Activated CD8-positive, alpha-beta memory T cell treated with anti-CD3 and anti-CD28 coated beads for 1 hour (primary cell): ENCODE measurements at places on chromosomes 3 and 15.

DNA sequence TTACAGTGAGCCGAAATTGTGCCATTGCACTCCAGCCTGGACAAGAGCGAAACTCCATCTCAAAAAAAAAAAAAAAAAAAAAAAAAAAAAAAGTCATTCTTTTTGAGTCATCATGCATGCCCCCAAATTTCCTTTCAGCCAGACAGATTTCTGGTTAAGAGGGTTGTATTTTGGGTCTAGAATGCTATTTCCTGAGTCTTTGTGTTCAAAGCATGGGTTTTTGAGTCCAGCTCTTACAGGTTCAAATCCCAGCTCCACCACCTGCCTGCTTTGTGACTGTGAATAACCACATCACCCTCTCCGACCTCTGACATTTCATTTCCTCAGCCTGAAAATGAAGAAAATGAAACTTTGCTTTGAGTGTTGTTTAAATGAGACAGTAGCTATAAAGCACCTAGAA lies 9.3 kb upstream of the C15orf61 start:
- DNase-seq = no peak

DNA sequence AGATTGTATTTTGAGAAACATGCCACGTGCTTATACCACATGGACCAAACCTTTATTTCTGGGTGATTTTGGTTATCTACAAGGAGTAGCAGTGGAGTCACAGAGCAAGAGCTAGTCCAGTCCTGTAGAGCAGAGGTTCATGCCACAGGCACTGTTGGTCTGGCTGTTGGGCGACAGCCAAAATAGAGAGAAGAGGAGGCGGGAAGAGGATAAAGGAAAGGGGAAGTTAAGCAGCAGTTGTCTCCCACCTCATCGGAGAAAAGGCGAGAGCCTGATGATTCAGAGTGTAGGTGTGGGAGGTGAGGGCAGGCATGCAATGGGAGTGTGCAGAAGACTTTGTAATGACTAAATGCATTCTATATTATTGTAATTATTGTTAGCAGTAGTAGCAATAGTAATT lies 237.5 kb upstream of the ROPN1 start:
- no peak for DNase-seq

DNA sequence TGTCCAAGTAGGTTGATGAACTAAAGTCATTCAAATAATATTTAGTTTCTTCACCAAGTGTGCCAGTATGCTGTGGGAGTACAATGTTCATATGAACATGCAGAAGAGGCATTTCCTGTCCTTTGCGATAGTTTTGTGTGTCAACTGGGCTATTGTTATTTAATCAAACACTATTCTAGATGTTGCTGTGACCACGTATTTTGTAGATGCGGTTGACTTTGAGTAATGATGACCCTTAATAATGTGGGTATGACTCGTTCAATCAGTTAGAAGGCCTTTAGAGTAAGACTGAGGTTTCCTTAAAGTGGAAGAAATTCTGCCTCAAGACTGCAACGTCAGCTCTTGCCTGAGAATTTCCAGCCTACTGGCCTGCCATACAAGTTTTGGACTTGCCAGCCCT lies 470.7 kb upstream of the CBLB start:
- DNase-seq = no peak

DNA sequence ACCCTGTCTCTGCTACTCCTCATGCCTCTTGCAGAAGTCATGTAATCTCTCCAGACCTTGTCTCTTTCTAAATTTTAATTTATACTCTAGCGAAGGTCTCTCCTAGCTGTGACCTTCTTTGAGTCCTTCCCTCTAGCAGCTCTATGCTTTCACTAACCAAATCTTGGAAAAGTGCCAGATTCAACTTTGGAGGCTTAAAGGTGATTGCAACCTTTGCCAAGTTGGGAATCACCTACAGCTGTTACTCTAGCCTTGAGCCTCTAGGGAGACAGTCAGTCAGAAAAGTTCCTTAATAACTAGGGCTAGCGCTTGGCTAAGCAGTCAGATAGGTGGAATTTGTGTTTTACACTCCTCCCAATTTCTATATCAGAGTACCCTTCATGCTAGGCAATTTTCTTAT lies 46.1 kb upstream of the ABI3BP start:
- no peak for DNase-seq

DNA sequence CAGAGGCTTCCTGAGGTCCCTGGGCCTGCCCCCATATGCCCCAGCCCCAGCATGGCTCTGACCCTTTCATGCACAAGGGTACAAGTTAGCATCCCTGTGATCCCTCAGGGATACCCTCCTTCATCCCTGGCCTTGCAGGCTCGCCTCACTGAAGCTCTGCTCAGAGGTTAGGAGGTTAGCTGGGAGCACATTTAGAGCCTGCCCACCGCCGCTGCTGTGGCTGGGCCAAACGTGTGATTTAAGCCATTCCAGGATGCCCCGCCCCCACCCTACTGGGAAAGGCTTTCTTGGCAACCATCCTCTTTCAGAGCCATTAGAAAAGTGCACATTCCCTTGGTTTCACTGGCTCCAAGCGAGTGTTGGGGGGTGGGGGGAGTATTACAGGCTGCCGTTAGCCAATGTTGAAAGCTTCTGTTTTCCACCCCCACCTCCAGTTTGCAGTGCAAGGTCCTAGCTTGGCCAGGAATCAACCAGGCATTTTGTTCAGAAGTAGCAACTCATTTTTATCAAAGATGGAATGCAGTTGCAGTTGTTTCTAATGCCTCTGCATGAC lies 6.3 kb upstream of the HES1 start:
- DNase-seq = no peak

DNA sequence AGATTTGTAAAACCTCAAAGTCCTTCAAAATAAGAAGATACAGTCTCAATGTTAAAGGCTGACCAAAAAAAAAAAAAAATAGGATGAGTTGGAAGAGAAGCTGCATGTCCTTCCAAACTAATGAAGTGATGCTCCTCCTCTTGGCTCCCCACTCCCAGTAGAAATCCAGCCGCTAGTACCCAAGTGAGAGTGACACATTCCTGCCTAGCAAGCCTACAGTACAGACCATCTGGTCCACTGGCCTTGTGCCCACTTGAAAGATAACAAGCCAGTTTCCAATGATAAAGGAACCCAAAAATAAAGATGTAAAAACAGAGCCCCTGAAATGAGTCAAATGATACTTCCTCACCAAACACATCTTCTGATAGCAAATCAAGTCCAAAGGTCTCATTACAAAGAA lies 258.7 kb upstream of the NSMCE3 start:
- DNase-seq = no peak

- no peak for DNase-seq
Observed at GRCh38 chr15:39530480-39531342, 50.2 kb upstream of the THBS1 start.

GRCh38 chr3:9781551-9781950 lies 10.7 kb downstream of the TADA3 start:
- DNase-seq = no peak

- DNase-seq = no peak
Observed at GRCh38 chr15:27238209-27238608, 267.2 kb downstream of the GABRG3 start.

DNA sequence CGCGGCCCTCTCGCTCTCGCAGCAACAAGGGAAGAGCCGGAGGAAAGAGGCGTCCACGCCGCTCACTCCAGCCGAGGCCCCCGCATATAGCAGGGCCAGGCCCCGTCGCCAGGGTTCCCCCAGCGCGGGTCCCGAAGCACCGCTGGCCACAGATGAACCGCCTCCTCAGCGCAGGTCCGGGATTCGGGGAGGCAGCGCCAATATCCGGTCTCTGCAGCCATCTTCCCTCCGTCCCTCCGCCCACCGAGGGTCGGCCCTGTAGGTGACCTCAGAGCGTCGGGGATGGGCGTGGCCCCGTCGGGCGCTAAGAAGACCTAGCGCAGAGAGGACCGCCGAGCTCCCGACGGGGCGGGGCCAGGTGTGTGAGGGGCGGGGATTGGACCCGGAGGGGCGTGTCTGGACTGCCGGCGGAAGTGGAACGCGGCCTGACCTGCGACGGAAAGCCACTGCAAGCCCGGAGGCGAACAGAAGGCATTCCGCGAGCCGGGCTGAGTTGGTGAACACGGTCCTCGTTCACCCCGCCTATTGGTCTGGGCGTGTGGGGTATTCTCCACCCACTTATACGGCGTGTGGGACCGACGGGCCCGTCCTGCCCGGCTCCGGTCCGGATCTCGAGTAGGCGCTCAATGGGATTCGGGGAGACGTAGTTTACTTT lies 26.8 kb upstream of the MTHFS start:
- DNase-seq = peak; percentile 97

- no peak for DNase-seq
Observed at GRCh38 chr3:73364517-73364916, 260.2 kb downstream of the PDZRN3 start.

DNA sequence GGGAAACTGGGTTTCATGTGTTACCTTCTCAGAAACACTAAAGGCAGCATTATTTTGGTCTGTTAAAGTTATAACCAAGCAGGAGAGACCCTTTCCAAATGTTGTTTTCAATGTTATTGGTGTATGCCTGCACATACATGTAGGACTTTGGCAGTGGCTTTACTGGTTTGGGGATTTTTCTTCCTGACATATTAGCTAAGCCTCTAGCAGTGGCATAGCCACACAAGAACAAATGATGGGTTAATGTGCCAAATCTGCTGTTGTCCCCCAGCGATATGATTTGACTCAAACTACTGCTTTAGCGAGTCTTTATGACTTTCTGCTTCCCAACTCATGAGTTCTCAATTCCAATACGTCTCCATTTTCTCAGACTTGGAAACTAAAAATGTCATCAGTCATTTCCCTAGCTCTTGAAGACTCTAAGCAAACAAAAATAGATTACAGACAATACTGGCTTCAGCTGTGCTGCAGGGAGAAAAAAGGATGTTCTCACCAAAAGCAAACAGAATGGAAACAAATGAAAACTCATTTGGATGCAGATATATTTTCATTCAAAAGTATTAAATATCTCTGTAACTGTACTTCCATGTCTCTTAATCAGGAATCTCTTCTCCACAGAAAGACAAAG lies 29.6 kb downstream of the TPM1 start:
- DNase-seq = no peak

DNA sequence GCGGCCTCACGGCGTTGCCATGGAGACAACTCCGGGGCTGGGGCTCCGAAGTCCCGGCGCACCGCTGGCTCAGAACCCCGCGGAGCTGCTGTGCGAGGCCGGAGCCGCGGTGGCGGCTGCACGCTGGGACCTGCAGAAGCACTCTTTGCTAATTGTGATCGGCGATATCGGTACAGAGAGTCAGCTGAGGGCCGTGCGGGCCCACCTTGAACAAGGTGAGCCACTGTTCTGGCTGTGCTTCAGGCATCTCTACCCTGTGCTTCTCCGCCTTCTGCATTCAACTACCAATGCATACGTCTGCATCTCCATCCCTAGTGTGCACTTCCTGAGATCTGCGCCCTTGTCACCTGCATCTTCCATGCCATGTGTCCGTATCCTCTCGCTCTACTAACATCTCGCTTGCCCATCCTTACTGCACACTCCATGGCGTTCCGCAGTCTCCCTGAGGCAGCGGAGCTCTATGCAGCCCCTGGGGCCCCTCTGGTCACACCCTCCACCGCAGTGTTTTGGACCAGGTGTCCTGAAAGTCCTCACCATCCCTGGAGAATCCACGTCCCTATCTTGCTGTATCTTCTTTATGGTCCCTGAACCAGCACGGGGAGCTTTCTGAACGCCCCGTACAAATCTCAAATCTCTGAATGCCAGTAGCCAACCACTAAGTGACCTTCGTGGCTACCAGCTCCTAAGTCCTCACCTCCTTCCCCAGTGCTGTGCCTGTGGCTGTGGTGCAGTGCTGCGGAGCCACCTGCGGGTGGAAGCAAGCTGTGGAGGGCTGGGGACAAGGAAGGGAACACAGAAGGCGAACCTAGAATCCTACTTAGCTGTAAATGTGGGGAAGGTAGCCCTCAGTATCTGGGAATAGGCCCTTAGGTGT lies 6.2 kb upstream of the MAP1A start:
- no peak for DNase-seq

DNA sequence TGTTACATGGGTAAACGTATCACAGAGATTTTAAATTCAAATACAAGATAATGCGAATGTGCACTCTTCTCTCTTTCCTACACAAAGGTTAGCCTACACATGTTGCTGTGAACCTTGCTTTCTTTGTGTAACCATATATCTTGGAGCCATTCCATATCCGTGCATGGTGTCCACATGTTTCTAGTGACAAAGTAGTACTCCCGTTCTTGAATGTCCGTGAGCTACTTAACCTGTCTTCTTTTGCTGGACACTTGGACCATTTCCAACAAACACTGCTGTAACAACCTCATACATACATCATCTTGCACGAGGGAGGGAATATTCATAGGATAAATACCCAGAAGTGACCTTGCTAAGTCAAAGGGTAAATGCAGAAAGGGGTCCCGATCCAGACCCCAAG lies 75.0 kb downstream of the STRIT1 start:
- DNase-seq = no peak

DNA sequence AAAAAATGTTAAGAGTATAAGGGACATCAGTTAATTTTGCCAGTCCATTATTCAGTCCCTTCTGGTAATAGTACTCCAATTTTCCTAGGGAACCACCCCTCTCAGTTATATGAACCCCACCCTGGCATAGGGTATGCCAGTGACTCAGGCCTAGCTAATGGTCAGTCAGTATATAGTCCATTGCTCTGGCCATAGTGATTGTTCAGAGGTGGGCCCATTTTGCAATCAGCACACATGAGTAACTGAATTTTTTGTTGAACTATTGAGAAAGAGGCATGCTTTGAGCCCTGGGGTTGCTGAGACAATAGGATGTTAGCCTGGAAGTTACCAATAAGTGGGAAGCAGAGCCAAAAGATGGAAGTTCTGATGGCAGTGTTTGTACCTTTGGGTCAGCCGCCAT lies 4.1 kb downstream of the LRCH3 start:
- no peak for DNase-seq

DNA sequence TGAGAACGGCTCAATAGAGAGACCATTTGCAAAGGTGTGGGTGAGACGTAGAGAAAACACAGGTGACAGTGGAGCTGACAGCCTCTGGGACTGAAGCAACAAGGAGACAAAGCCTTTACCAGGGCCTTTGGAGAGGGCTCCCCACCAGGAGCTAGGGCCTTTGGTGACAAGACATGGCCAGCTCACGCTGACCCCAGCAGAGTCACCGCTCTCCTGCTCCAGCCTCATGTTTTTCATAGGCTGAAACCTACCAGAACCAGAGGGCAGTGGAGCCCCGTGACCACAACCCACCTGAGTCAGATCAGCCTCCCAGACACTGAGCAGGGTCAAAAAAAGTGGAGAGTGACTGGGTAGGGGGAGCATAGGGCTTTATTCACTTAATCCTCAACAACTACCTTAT lies 214.7 kb downstream of the SHQ1 start:
- no peak for DNase-seq

DNA sequence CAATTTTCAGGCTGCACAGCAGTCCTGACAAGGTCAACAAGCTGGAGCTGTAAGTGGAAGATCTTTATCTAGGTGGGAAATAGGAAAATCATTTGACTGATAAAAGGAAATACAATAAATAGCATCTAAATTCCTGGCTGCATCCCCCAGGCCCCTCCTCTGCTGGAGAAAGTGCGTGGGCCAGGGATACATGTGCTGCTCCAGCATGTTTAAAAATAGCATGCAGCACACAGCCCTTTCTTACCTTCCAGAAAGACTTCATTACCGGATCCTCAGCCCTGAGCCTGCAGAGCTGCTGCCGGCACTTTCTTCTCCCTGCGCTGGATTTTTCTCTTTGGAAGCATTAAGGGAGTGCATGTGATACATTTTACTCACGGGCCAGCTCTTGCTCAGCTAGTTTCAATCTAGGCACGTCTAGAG lies 77.3 kb downstream of the HMG20A start:
- no peak for DNase-seq
